ENCODE measurements at places on chromosomes 6 and 20.

DNA sequence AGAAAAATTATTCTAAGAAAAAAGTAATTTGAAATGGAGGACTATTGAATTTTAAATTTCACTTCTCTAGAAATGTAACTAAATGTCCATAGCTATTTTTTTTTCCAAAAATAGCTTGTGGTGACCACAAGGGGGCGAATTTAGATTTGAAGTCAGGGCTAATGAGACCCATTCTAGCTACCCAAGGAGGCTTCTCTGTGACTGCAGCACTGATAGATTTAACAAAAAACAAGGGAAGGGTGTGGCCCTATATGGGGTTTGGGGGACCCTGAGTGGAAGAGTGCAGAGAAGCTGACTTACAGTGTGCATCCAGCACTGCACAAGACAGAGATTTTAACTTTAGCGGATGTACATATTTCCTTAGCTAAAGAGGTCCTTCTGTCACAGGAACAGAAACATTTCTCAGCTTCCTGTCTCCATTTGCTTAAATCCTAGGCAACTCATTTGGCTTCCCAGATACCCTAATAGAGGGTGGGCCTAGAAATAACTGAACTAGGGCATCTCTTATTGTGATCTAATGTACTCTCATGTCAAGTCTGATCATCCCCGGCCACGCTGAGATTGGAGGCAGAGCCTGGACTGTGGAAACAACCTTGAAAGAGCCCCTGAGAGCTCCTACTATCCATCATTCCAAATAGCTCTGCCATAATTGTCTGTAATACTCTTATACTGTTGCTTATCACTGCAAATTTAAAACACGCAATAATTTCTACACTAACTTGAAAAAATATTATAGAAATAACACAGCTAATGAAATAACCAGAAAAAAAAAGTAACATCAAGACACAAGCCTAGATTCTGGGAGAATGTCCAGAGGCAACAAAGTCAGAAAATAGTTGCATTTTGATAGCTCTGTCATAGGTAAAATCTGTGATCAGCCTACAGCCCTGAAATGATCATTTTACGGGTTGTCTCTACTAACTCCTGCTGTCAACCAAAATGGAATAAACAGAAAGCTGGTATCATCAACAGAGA is 93.6 kb downstream of the SNAP91 start:
- peak; percentile 43 for DNase-seq

DNA sequence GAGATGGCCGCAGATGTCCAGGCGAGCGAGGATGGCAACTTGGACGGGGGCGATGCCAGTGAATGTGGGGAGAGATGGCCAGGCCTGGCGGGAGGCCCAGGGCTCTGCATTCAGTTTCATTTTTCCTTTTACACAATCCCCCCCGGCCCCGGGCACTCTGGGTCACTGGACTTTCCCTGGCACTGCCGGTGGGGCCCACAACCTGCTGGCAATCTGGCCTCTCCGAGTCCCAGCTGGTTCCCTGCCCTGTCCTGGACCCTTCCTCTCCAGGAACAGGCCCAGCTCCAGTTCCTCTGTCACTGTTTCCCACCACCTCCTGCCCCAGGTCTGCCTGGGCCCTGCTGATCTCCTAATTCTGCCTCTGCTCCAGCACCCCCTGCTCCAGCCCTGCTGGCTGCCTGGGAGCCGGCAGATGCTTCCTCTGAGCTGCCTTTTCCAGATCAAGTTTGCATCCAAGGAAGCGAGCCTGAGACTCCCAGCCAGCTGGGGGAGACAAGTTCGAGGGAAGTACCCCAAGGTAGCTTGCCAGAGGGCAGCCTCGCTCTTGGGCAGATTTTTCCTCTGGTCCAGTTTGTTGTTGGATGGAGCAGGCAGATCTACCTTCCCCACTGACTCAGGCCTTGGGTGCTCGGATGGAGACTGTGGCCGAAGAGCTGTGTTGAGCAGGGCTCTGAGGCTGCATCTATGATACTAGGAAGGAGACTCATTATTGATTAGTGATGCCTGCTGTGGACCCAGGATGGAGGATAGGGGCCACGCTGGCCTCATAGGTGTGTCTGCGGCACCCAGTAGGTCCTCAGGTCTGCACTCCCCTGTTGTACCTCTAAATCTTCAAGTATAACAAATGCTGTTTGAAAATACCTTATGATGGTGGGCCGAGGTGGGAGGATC is 83.2 kb downstream of the CEBPB start:
- DNase-seq, result no peak

GRCh38 chr6:133873538-133873937 is 15.4 kb upstream of the TCF21 start:
- no peak for DNase-seq

- no peak for DNase-seq
Measured at GRCh38 chr20:15854911-15855310, 718.3 kb downstream of the KIF16B start.

GRCh38 chr20:23214903-23215302 is 128.8 kb upstream of the CD93 start:
- no peak for DNase-seq

GRCh38 chr20:58198901-58199355 is 29.5 kb downstream of the ANKRD60 start:
- no peak for DNase-seq

DNA sequence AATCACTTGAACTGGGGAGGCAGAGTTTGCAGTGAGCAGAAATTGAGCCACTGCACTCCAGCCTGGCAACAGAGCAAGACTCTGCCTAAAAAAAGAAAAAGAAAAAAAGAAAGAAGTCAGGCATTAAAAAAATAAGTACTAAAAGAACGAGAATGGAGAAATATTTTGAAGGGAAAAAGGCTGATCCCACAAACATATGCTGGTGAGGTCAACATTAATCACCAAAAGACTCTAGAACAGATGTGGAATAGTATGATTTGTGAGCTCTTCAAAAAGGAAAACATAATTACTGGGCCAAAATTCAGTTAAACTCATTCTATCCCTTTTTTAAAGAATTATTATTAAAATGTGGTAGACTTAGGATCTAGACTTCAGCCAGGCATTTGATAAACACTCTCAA is 61.2 kb upstream of the NRSN1 start:
- no peak for DNase-seq

DNA sequence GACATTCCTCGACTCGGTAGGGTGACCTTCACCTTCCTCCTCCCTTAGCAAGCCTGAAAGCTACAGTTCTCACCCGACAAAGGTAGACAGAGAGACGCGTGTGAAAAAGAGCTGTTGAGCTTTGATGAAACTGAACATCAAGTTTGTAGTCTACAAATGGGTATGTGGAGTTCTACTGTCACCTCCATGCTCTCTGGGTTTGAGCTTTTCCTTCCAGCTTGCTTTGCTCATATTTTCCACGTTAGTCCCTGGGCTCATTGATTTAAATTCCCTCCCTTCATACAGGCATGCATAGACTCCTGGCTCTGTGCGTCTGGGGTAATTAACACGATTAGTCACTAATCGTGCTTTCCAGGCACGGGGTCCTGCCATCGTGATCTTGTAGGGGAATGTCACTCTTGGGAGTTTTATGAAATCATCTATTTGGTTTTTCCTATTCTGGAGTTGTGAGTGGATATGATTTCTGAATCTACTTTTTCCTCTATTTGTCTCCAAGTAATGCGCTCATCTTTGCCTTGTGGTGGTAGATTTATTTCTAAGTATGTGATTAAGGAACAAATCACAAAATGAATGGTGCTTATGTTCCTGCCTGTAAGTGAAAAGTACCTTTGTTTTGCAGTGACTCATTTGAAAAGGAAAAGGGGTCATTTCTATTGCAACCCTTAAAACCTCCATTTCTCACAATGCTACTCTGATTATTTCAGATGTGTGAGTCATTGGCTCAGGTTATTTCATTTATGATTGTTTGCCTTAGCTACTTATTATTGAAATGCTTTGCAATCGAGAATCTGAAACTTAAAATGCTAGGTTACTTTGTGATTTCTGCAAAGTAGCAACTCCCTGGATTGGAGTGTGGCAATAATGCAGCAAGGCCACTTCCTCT is 154.6 kb downstream of the ZDHHC14 start:
- DNase-seq, result peak; percentile 74

- DNase-seq, result no peak
Measured at GRCh38 chr6:168377484-168377855, 57.9 kb upstream of the DACT2 start.

- peak; percentile 64 for DNase-seq
Measured at GRCh38 chr6:96899019-96899418, 1.3 kb upstream of the NDUFAF4 start.

GRCh38 chr6:83417880-83418663 is 12.8 kb downstream of the ME1 start:
- DNase-seq, result peak; percentile 72
